NT2/D1 (cell line): ENCODE measurements at places on chromosomes 11 and 22.

DNA sequence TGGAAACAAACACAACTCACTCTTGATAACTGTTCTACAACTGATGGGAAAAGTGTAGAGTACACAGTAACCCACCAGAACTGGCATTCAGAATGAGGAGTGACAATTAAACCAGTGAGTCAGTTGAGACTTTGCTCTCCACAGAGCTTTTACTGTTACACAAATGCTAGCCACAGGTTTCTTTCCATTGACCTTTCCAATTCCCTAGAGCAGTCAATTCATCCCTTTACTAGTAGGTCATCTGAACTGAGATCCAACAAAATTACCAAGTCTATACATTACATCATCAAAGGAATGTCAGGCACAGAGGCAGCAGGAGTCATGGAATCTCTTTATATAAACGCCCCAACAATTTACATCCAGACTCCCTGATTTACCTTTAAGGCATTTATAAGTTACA, 65.9 kb downstream of the PHF21A start:
- peak; percentile 86 for DNase-seq

DNA sequence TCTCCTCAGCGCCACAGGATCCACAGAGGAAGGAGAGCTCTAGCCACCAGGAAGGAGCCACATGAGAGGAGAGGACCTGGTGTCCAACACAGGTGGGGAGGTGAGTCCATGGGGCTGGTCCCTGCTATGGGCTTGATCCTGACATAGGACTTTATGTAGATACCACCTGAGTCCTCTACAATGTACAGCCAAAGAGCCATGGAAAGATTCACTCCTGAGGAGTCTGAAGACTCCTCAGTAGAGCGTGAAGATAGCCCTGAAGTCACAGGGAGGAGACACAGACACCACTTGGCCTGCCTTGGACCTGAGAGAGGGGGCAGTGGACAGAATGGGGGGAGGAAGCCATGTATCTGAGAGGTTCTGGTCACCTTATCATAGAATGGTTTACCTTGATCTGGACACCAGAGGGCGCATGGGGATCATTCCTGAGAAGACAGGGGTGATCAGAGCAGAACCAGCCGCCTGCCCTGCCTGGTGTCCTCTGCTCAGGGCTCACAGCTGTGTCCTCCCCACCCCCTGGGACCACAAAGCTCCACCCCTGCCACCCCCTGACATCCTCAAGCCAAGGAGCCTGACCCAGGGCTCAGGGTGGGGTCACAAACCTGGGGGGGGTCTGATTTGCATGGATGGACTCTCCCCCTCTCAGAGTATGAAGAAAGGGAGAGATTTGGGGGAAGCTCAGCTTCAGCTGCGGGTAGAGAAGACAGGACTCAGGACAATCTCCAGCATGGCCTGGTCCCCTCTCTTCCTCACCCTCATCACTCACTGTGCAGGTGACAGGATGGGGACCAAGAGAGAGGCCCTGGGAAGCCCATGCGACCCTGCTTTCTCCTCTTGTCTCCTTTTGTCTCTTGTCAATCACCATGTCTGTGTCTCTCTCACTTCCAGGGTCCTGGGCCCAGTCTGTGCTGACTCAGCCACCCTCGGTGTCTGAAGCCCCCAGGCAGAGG, 77.0 kb downstream of the ZNF280B start:
- peak; percentile 25 for DNase-seq

DNA sequence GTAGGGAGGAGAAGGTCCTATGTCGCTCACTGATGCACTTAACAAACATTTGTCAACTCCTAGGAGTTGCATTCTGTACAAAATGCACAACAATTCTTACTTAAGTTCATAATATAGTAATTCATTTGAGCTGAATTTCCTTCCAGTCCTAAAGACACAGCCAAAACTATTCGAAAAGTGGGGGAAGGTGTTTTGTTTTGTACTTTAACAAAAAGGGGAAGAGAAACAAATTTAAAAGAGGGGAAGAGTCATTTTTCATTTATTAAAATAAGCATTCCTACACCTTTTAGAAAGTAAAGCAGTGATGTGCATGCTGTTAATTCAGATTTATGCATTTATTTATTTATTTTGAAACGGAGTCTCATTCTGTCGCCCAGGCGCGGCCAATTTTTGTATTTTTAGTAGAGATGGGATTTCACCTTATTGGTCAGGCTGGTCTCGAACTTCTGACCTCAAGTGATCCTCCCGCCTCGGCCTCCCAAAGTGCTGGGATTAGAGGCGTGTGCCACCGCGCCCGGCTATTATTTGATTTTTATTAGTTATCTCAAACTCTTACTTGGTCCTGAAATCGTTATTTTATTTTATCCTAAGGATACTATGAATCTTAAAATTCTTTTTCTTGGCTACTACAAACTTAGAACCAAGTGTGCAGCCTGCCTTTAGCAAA, 1.1 kb upstream of the FANCF start:
- DNase-seq, result no peak

DNA sequence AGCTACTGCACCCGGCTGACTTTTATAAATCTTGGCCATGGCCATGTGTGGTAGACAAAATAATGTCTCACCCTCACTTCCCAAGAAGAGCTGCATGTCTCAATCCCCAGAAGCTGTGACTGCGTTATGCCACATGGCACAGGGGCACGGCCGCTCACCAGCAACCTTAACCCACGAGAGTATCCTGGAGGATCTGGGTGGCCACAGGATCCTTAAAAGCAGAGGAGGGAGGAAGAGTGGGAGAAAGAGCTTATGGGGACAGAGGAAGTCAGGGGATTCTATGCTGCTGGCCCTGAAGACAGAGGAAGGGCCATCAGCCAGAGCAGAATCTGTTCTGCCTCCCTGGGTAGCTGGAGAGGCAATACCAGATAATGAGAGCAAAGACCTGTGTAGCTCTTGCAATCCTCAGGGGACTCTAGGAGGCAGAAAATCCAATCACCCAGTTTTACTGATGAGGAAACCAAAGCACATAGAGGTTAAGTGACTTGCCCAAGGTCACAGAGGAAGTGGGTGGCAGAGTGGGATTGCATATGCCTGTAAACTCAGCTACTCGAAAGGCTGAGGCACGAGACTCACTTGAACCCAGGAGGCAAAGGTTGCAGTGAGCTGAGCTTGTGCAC, 55.3 kb downstream of the CELSR1 start:
- DNase-seq, result no peak

DNA sequence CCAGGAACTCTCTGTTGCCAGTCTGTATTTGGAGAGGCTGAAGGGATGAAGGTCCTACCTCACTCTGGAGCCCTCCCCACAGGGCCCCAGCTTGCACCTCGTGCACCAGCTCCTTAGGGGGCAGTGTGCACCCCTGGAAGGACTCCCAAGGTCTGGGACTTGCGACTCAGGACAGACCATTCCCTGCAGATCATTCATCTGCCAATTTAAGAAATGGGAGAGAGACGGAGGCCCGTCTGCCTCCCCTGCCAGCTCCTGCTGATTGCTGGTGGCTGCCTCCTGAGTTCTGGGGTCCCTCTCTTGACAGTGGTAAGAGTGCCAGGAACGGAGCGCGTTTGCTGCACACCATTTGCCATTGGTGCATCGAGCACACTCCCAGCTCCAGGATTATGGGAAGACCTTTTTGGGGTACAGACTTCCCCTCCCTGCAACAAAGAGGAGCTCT, 27.4 kb upstream of the MALAT1 start:
- no peak for DNase-seq

DNA sequence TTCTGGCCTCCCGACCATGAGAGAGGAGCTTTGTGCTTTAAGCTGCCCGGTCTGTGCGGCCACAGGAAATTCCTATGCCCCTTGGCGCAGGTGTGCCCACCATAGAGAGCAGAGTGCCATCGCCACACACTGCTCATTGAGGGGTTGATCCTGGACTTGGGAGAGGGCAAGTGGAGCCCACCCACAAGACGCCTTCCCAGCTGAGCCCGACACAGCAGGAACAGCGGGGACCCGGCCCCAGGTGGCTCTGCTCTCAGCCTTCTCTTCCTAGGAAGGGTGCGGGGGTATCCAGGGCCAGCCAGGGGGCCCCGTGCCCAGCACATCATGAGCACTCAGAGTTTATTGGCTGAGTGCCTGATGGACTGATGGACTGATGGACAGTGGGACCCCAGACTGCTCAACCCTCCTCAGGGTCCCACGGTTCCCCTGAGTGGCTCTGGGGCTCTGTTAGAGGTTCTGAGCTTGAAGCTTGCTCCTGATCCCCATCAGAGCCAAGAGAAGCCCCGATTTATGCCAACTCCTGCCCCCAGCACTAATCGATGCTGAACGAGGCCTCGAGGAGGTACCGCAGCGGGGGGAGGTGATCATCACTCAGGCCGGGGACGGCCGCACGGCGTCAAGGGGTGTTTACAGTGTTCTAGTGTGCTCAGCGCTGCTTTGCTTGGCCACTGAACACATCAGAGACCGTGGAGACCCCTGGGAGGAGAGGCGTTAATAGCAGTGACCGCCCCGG, 13.5 kb upstream of the MRGPRD start:
- DNase-seq, result no peak

- DNase-seq, result no peak
Measured at GRCh38 chr11:109914809-109915653, 178.2 kb upstream of the ZC3H12C start.

DNA sequence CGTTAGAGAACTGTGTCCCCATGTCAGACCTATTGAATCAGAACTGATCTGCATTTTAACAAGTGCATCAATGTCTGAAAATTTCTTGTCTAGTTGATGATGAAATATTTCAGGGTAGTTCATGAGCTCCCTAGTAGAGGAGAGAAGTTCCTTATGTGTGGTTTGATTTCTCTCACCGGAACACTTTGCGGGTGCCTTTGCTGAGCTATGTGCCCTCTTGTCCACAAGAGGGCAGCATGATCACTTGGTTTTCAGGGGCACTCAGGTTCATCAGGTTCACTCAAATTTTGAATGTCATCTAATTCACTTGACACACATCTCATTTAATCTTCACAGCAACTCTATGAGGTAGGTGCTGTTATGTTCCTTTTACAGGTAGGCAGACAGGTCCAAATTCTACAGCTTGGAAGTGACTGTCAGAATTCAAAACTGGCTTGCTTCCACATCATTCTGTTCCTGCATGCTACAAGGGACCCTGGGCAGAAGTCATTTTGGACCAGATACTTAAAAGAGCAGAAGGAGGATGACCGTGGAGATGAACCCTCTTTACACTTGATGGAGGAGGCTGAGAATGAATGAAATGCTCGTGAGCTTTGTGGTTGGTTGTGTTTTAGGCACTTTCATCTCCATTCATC, 55.6 kb downstream of the P4HA3 start:
- peak; percentile 47 for DNase-seq

DNA sequence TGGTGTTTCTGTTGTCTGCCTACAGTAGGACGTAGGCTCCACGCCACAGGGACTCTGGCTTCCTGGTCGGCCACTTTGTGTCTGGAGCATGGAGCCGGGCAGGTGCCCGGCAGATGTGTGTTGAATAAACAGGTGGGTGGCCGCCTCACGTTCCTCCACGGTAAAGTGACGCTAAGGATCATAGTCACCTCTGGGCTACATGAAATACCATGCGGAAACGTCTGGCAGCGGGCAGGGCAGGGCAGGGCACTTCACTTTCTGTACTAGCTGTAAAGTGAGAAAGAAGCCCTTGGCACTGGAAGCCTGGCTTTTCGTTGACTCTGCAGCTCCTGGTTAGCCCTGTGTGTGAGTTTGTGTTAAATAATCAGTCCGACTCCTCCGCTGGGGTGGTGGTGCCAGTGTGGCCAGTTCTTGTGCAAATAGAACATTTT, 52.4 kb downstream of the MCM5 start:
- DNase-seq, result no peak

DNA sequence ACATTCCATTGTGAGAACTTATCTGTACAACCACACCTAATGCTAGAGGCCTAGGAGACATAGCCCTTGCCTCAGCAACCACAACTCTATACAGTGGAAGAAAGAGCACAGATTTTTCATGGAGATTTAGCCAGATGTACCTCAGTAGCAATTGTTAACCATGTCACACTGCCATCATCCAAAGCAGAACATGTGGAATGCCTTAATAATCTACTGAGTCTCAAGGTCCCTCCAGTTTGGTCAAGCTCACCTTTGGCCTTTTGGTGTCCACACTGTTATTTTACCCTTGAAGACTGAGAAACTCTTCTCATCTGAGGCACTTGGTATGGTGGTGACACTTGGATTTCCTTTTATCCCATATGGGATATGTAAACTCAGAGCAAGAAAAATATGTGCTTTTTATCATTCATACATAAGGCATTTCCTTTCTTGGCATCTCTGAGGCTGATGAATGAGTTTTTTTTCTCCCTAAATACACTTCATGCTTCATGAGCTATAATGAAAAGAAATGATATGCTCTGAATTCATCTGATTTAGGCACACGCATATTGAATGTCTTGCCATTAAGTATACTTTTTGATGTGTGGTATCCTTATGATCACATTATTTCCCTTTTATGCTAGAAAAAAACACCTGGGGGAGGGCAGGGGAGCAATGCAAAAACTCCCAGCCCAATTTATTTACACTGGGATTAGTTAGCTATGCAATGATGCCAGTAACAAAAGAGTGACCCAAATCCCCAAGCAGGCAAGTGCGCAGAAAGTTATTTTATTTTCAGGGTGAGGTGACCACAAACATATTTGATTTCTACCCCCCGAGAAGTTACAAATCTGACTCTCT, 63.3 kb upstream of the ME3 start:
- no peak for DNase-seq

GRCh38 chr11:113538451-113539412, 63.5 kb upstream of the DRD2 start:
- no peak for DNase-seq

DNA sequence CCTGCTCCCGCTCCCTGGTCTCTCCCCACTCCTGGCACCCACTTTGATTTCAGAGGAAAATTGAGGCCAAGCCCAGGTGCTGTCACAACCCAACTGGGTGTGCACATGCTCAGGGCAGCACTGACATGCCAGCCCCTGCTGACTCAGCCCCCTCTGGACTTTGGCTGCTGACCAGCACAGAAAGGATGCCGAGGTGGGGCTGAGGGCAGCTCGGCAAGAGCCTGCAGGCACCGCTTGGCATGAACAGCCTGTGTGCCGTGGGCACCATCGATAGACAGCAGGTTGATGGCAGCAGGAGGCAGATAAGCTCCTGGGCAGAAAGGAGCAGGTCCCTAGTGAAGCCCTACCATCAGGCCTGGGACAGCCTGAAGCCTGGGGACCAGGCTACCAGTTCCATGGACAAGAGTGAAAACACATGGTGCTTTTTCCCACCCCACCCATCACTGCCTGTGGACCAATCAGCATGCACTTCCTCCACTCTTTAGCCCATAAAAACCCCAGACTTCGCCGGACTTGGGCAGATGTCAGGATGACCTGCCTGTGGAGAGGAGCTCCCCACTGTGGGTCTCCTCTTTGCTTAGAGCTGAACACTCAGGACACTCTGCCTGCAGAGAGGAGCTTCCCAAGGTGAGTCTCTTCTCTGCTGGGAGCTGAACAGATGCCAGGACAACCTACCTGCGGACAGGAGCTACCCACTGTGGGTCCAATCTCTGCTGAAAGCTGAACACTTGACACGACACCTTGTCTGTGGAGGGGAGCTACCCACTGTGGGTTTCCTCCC, 832.3 kb downstream of the DLG2 start:
- no peak for DNase-seq

GRCh38 chr11:119195680-119196079, 10.4 kb downstream of the NHERF4 start:
- DNase-seq, result peak; percentile 9

- DNase-seq, result no peak
Measured at GRCh38 chr11:110777775-110778174, 65.5 kb upstream of the ARHGAP20 start.

GRCh38 chr11:27339941-27340340, 23.1 kb downstream of the CCDC34 start:
- DNase-seq, result no peak

GRCh38 chr11:68048681-68049508, 10.1 kb downstream of the TCIRG1 start:
- no peak for DNase-seq

- no peak for DNase-seq
Measured at GRCh38 chr22:38754751-38755154, 1.0 kb downstream of the SUN2 start.
